ENCODE measurements at places on chromosomes 13 and 19.
A peak's percentile ranks its signal among the peaks of the same experiment; 100 is the strongest.

DNA sequence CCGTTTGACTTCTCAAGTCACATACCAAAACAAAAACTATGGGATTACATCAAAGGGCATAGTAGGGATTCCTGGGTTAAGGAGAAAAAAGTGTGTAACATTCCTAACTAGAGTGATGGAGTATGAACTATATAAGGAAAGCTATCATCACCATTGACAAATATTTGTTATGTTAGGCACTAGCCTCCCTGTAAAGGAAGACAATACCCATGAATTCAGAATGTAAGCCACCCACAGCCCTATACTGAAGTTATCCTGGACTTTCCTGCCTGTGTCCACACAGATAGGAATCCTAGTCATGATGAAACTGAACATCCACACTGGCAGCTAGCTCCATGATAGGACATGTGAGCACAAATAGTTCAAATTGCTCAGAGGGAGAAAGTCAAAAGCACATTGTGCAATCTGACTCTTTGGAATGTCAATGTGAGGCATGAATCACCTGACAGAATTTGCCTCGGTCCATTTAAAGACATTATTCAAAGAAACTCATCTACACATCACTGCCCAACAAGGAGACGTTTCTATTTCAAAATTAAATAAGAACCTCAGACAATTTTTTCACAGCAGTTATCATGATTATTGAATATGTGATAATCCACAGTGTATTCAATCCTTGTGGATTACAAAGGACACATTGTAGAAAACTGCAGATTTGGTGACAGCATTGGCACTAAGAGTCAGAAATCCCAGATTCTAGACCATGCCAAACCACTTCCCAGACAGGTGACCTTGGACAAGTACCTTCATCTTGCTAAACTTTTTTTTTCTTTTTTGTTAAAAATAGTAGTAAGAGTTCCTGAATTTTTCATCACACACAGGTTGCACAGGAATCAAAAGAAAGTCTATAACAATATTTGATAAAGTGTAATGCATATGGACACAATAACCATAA lies 529.3 kb downstream of the IRS2 start:
- peak; percentile 23 for DNase-seq

DNA sequence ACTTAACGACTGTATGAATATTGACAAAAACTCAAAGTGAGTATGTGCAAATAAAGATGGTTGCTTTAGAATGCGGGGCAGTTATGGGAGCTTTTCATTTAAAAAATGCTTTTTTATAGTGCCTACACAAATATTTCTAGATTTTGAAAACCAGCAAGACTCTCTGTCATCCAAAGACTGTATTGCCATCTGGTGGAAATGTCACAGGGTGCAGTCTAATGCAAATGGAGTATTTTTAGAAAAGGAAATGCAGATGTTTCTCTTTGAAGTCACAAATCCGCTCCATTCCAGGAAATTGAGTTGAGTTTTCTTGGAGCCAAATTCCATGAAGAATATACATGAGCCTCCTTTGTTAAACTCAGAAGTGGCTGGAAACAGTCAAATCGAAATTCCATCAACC lies 2.3 kb upstream of the C1QTNF9B start:
- peak; percentile 38 for DNase-seq

DNA sequence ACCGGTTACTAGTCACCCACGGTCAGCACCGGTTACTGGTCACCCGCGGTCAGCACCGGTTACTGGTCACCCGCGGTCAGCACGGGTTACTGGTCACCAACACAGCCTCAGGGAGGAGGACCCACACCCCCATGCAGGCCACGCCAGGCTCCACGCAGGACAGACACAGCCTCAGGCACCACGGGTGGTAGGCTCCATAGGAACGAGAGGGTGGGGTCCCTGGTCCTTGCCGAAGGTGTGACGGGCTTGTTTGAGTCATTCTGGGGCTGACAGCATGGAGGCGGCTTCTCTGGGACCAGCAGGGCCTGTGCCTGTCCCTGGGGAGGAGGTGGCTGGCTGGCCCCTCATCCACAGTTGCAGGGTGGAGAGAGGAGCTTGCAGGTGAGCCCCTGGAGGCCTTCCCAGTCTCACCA lies 122.8 kb upstream of the SOX1 start:
- DNase-seq: no peak

GRCh38 chr13:99380921-99381645 lies 73.9 kb upstream of the GPR183 start:
- DNase-seq: no peak

GRCh38 chr19:2139385-2140137 lies 11.8 kb downstream of the AP3D1 start:
- no peak for DNase-seq

DNA sequence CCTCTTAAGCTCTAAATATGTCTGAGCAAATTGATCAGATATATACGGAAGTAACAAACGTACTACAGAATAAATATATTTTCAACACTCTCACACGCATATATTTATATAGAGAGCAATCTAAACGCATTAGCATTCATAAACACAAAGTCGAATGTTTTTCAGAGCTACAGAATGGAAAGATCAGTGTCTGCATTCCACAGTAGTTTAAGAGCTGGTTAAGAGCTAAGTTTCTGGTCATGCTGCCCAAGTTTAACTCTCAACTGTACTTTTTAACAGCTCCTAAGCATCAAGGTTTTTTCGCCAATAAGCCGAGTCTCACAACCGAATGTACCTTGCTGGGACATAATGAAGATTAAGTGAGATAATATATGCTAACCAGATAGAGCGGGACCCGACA lies 36.7 kb upstream of the RAP2A start:
- no peak for DNase-seq

- no peak for DNase-seq
Observed at GRCh38 chr19:4504891-4505569, 13.3 kb downstream of the PLIN4 start.

DNA sequence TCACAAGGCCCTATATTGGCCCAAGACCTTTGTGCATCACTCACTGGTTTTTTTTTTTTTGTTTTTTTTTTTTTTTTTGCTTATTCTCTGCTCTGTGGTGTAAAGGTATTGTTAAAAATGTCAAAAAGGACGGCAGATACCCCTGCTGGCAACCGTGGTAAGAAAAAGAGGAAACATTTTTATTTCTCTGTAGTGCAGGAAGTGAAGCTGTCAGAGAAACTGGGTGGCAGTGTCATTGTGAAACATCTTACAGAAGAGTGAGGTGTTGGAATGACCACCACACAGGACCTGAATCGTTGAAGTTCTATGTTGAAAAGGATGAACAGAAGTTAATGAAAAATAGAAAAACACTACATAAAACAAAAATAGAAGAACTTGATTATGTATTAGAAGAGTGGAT lies 346.4 kb downstream of the FGF9 start:
- no peak for DNase-seq

- DNase-seq: no peak
Observed at GRCh38 chr13:26548205-26548765, 9.2 kb upstream of the WASF3 start.

GRCh38 chr19:57363688-57364181 lies 384 bp downstream of the TRAPPC2B start:
- DNase-seq: no peak

GRCh38 chr13:89827552-89827951 lies 1519.9 kb upstream of the MIR17HG start:
- DNase-seq: no peak

- no peak for DNase-seq
Observed at GRCh38 chr13:86838411-86839120, 832.6 kb upstream of the SLITRK5 start.

- DNase-seq: peak; percentile 85
Observed at GRCh38 chr19:45817010-45817724, 2.1 kb upstream of the RSPH6A start.

- DNase-seq: no peak
Observed at GRCh38 chr13:82136880-82137279, 1745.4 kb downstream of the SLITRK1 start.

DNA sequence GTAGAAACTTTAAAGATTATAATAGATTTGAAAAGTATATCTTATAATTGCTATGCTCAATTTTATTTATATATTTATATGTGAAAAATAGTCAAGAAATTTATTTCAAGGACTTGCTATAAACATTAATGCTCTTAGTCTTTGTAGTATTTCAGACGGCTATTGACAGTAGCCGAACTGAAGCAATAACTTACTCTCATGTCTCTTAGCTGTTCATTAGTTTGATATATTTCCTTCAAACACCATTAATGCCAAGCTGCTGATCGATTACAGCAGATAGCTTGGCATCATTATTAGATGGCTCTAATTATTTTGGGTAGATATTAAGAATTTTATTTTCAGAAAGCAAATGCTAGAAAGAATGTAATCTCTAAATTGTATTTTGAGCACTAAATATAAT lies 1151.5 kb upstream of the SPRY2 start:
- DNase-seq: no peak

DNA sequence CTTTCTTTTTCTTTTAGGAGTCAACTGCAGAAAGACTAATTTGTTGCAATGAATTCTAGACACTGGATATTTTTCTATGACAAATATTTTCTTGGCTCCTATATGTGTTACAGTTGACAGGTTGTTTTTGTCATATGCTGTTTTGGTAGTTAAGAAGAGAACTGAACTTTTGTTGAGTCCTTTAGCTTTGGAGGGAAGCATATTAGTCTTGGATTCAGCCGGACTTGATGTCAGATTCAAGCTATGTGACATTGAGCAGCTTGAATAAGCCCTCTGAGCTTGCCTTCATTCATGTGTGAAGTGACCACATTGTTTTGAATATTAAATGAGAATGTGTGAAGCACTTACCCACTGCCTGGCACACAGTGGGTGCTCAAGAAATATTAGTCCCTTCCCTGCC lies 181.9 kb upstream of the RNF113B start:
- no peak for DNase-seq

DNA sequence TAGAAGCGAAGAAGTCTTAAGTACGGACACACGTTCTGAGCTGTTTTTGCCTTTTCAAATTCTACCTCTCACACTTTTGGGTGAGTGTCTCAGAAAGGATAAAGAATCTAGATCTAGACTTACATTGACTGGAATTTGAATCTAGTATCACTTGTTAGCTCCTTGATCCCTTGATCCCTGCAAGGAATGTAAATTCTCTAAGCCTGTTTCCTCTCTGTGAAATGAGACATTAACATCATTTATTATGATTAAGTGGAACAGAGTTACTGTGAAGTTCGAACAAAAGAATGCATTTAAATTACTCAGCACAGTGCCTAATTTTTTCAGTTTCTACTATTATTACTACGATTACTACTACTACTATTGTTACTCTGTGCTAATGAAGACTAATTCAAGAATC lies 86.6 kb upstream of the POSTN start:
- DNase-seq: no peak

- no peak for DNase-seq
Observed at GRCh38 chr13:28623782-28624706, 34.9 kb upstream of the POMP start.

GRCh38 chr13:99404005-99404755 lies 97.0 kb upstream of the GPR183 start:
- DNase-seq: no peak

DNA sequence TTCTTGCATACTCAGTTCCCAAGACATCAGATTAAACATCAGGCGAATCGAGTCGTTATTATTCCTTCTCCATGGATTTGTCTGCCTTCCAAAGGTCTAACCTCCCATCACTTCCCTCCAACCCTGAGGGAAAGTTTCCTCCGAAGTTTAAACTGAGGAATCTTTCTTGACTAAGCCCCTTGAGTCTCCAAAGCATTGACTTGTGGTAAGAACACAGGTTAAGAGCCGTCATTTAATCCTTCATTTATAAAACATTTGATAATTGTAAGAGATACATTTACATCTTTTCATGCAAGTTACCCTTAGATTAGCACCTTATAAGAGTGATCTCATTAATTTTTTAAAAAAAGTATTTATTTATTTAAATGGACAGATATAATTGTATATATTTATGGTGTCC lies at the start of gene OR7A10:
Gene OR7A10, minus strand, starts transcription at position 101 of the 400 bp plus-strand sequence. CDS start 7,045 bp downstream, outside the sequence.
- DNase-seq: no peak

DNA sequence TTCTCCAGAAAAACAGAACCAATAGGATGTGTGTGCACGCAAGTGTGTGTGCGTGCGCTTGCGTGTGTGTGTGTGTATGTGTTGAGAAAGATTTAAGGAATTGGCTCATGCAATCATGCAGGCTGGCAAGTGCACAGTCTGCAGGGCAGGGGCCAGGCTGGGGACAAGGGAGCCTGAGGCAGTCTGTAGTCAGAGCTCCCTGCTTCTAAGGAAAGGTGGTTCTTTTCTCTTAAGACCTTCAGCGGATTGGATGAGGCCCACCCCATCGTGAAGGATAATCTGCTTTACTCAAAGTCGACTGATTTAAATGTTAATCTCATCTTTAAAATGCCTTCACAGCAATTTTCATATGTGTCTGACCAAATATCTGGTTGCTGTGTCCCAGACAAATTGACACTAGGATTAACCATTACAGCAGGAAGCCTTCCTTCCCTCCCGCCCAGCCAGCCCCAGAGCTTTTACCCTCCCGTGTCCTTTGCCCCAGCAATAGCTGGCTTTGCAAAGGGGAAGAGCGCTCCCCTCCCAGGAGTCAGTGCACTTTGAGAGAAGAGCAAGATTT lies 15.0 kb upstream of the NAXD start:
- no peak for DNase-seq
